ENCODE measurements at places on chromosomes 1 and 21.

GRCh38 chr1:202143768-202144401 is 652 bp downstream of the ARL8A start:
- no peak for DNase-seq

GRCh38 chr1:25784575-25785051 is 15.4 kb upstream of the SELENON start:
- no peak for DNase-seq

DNA sequence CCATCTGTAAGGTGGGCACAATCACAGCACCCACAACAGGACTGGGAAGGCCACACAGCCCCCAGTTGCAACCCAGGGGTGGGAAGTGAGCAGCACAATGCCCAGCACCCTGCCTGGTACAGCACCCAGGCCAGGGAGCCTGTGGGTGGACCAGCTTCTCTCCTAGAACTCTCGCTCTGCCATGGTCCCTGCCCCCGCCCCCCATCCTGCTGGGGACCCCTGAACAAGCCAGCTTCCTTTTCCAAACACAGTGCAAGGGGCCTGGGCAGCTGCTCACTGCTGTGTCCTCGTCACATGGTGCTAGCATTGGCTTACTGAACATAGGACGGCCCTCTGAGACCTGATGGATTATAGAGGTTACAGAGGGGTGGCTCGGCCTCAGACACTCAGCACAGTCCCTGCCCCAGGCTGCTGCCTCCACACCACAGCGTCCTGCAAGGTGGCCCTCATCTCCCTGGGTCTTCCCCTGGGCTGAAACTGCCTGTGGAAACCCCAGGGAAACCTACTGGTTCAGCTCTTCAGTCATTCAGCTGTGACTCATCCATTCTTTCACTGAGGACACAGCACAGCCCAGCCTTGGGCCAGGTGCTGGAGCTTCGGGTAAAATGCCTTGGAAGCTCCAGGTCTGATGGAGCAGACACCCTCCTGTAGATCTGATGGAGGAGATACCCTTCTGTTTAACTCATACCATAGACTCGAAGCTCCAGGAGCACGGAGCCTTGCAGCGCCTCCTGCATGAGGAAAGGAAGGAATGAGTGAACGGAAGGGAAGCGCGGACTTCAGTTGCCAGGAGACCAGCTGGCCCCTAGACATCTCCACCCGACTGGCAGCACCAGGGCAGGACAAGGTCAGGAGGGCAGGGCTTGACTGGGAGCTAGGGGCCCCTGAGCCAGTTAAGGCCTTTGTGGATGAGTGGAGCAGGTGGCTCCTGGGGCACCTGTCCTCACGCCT is 8.1 kb upstream of the PRDM16 start:
- no peak for DNase-seq

- DNase-seq, result no peak
Measured at GRCh38 chr21:31351438-31351837, 7.4 kb upstream of the TIAM1 start.

DNA sequence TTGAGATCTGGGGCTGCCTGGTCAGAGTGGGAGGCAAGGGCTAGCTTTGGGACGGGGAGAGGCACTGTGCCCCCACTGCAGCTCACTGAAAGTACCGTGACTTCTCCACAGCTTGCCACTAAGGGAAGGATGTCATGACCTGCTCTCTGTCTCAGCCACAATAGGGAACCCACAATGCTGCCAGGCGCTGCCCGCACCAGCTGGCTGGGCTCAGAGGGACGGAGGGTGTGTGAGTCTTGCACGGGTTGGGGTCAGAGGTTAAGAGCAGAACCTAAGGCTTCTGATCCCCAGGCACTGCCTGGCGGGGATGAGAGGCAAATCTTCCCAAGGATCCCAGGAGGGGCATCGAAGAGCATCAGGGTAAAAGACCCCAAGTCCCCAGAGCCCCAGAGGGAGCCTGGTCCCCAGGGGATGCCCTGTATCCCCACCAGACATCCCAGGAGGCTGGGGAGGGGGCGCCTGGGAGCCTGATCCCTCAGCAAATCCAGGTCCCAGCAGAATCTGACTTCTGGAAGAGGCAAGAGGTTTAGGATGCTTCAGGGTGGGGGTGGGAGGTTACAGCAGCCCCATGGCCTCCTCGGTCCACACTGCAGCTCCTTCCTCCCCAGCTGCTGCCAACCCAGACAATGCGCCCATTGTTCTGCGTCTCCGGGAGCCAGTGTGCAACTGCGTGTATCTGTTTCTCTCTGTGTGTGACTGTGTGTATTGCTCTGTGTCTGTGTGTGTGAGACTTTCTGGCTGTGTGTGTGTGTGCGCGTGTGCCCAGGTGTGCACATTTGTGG is 2.0 kb upstream of the MARCKSL1 start:
- DNase-seq, result no peak

GRCh38 chr1:73326663-73327062 is 871.3 kb downstream of the LRRIQ3 start:
- DNase-seq, result no peak

DNA sequence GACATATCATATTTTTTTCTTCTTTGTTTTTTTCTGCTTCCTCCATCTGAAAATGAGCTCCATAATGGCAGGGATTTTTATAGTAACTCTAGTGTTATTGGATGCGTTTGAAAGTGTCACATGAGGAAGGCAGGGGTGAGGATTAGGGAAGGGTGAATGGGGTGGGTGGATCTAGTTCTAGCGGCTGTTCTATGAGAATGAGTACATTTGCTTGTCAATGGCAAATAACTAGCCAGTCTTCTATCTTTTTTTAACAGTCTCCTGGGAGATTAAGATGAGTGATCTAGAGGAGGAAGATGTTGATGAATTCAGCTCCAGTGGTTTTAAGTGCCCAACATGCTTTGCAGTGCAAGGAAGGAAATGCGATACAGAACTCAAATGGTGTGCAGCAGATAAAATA is 5.8 kb downstream of the OR14I1 start:
- no peak for DNase-seq

DNA sequence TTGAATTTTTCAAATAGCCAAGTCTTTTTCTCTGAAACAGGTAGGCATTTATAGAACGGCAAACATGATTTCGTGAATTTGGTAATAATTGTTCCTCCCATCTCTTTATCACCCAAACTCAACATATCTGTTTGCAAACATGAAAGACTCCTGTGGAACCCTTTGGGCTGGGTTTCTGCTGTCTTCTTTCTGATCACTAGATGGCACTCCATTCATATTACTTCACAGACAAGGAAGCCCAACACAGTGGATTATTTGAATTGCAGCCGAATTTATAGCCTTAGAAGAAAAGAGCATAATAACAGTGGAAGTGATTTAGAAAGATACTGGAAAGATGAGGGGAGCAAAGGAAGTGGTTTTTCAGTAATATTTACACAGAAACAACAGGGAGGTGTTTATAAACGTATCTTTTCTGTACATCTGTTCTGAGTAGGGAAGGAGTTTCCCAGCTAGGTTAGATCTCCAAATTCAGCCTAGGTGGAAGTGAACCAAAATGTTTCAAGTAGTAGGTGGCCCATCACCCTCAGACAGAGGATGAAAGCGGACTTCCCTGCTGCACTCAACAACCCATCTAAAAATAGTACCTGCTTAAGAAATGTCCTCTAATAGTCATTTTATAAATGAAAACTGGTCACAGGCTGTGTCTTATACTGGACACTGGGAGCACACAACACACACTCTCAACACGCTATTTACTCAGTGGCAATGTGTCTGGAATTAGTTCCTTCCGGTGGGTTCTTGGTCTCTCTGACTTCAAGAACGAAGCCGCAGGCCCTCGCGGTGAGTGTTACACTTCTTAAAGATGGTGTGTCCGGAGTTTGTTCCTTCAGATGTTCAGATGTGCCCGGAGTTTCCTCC is 67.6 kb downstream of the MAP3K21 start:
- no peak for DNase-seq

All from NK-92 treated with Interleukin-12 subunit alpha and Interleukin-12 subunit beta, amount 100 ng/mL, for 24 hours (cell line).